NCI-H774 (cell line): ENCODE measurements at places on chromosomes 5 and 9.

GRCh38 chr9:136858844-136859757, 7.0 kb downstream of the MAMDC4 start:
- no peak for DNase-seq

GRCh38 chr5:73856997-73857396, 231.0 kb downstream of the ARHGEF28 start:
- DNase-seq = no peak

GRCh38 chr5:32928761-32929160, 217.6 kb downstream of the NPR3 start:
- DNase-seq = no peak

GRCh38 chr9:79630521-79631403, 59.0 kb downstream of the TLE4 start:
- DNase-seq = no peak

- peak; percentile 45 for DNase-seq
These were observed 15.3 kb upstream of the KLF4 start for GRCh38 chr9:107504585-107505455.

- no peak for DNase-seq
These were observed 39.6 kb upstream of the CSNK1G3 start for GRCh38 chr5:123472150-123472924.

GRCh38 chr5:149220750-149221149, 50.9 kb upstream of the AFAP1L1 start:
- no peak for DNase-seq

DNA sequence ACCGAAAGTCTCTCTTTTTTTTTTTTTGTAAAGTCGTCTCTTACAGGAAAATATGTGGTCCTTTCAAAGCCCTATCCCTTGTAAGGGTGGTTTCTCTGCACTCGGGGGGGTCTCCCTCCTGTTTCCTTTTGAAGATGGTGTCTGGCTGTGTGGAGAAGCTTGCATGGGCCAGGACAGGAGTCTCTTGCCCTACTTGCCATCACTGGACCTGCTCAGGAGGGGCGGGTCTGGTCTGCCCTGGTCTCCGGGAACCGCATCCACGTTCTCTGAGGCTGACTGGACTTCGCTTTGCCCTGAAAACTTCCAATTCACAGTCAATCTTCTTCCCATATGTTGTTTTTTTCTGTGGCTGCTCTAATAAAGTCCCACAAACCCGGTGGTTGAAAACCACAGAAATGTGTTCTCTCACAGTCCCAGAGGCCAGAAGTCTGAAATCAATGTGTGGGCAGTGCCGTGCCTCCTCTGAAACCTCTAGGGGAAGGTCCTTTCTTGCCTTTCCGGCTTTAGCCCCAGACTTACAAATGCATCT, 92.9 kb upstream of the IER5L start:
- no peak for DNase-seq

DNA sequence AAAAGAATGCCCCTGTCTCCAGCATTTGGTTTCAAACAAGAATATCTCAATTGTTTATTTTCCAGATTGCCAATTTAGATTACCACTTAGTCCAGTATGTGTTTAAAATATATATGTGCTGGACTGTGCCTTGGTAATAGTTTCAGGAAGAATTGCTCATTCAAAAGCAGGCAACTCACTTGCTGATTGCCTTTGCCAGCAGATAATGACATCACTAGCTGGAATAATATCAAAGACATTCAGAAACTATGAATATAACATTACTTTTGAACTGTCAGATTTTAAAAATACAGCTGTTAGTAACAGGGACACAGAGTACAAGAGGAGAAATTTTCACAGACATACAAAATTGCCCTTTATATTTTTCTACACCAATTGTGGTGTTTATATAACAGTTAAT, 96.0 kb upstream of the ITGA2 start:
- no peak for DNase-seq
